ENCODE measurements at places on chromosomes 12 and 14.
A peak's percentile ranks its signal among the peaks of the same experiment; 100 is the strongest.

- no peak for DNase-seq
Measured at GRCh38 chr14:104521816-104522745, 57.5 kb upstream of the C14orf180 start.

- no peak for DNase-seq
Measured at GRCh38 chr14:96176811-96177211, 27.8 kb upstream of the BDKRB2 start.

GRCh38 chr14:78245238-78245637, 75.1 kb downstream of the NRXN3 start:
- no peak for DNase-seq

DNA sequence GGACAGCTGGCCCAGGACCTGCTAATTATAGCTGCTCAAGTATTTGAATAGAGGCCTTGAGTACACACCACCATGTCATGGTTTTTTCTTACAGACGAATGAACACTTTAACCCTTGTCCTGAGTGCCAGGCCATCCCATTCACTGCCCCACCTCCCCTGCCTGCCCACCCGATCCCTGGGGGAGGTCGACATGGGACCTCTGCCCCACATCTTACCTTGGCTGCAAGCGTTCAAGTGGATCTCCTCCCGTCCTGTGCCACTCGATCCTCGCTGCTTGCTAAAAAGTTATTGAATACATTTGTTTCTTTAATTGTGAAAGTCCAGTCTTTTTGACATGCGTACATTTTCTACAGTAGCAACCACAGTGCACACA, 10.3 kb downstream of the RTL1 start:
- DNase-seq: no peak

DNA sequence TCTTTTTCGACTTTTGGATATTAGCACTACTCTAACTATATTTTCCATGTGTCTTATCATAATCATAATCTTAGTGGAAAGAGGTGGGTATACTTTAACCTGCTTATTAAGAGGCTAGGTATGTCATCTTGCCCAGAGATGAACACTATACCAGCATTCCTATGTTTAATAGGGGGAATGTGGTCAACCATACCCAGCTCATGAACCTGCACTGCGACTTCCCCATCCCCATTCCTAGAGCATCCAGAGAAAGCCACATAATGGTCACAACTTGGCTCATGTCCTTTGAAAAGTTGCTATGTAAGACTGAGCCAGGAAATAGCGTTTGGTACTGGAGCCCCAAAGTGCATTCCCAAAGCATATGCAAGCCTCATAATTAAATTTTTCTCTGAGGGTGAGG, 55.2 kb downstream of the TMCC3 start:
- no peak for DNase-seq

DNA sequence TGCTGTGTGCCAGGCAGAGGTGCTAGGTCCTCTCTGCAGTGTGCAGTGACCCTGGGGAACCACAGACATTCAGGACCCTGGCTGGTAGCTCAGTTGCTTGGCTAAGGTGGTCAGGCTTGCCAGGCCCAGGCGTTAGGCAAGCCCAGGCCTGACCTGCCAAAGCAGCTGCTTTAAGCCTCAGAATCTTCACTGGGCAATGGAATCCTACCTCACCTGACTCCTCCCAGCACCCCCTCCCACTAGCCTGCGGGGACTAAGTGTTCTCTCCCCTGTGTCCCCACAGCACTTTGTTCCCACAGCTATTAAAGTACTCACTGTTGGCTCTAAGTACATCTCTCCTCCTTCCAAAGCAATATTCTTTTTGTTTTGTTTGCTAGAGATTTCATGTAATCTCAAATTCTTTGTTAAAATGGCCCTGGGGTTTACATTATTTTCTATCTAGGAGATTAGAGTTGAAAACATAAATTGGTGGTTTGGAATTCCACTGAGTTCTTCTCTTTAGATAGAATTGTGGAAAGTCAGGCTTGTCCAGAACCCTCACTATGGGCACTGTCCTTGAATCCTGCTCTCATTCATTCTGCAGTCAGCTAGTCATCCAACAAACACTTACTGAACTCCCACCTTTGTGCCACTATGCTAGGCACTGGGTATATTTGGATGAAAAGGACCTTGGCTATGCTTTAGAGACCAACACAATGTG, 44.4 kb downstream of the DGLUCY start:
- no peak for DNase-seq

DNA sequence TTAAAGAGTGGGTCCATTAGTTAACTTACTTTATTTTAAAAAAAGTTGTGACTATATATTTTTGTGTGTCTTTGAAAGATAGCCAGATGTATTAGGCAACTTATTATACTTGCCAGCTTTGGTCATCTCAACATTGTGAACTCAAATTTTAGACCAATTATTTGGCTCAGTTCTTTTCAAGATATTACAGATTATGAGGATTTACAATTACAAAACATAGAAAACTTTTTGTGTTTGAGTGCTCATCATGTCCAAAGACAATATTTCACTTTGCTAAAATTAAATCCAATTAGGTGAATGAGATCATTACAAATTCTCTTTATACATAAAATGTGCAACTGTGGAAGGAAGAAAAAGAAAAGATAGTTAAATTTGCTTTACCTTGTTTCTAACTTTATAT, 18.3 kb upstream of the PDE3A start:
- DNase-seq: no peak

DNA sequence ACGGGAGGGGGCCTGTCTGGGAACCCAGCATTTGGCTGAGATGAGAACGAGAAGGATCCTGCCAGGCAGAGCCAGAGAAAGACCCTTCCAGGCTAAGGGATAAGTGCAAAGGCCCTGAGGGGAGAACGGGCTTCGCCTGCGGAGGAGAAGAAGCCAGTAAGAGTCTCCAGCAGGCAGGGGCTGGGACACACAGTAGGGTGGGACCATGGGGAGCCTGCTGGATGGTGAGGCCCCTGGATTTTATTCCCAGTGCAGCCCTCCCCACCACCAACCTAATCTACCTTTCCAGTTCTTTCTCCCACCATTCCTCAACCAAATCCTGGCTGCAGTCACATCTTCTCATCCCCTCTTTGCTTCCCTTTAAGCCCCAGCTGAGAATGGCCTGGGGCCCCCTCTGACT, 12.6 kb downstream of the RAPGEF3 start:
- no peak for DNase-seq

- DNase-seq: no peak
Measured at GRCh38 chr14:77322250-77322902, 1.5 kb downstream of the GSTZ1 start.

DNA sequence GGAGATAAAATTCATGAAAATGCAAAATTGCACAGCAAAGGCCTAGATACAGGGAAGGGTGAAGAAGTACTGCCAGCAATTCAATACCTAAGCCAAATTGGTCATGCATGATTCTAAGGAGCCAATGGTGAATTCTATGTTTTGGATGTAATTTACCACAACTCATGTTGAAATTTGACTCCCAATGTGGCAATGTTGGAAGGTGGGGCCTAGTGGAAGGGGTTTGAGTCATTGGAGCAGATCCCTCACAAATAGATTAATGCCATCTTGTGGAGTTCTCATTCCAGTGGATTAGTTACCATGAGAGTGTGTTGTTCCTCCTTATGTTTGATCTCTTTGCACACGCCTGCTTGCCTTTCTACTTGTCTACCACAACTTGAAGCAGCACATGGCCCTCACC, 194.0 kb upstream of the ALG10 start:
- no peak for DNase-seq

DNA sequence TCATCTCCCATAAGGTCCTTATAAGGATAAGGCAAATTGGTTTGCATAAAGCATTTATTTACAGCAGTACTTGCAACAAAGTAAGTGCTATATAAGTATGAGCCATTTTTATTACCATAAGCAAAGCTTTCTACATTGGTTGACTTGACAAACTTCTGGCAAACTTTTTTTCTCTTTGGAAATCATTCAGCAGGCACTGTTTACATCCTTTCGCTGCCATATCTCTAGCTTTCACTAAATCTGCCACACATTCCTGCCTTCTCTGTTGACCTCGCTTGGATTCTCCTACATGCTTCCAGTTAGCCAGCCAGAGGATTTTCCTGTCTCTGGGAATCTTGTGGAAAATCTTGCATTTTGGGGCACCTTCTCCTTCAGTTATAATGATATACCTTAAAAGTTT, 21.8 kb upstream of the HDAC7 start:
- DNase-seq: no peak

DNA sequence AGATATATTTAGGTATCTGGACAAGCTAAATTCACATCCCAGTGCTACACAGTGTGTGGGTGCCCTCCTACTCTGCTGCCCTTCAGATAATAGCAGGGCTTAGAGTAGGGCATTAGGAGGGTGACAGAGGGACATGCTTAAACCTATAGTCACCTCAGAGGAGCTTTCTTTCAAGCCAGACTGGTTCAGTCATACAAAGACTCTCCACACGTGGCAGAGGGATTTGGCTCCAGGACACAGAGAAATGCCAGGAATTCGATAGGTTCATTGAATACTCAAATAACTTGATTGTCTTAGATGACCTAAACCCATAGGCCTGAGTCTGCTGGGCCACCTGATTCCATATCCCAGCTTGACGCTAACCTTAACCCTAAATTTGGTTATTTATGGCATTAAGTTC, 163.5 kb downstream of the TPH2 start:
- DNase-seq: no peak

DNA sequence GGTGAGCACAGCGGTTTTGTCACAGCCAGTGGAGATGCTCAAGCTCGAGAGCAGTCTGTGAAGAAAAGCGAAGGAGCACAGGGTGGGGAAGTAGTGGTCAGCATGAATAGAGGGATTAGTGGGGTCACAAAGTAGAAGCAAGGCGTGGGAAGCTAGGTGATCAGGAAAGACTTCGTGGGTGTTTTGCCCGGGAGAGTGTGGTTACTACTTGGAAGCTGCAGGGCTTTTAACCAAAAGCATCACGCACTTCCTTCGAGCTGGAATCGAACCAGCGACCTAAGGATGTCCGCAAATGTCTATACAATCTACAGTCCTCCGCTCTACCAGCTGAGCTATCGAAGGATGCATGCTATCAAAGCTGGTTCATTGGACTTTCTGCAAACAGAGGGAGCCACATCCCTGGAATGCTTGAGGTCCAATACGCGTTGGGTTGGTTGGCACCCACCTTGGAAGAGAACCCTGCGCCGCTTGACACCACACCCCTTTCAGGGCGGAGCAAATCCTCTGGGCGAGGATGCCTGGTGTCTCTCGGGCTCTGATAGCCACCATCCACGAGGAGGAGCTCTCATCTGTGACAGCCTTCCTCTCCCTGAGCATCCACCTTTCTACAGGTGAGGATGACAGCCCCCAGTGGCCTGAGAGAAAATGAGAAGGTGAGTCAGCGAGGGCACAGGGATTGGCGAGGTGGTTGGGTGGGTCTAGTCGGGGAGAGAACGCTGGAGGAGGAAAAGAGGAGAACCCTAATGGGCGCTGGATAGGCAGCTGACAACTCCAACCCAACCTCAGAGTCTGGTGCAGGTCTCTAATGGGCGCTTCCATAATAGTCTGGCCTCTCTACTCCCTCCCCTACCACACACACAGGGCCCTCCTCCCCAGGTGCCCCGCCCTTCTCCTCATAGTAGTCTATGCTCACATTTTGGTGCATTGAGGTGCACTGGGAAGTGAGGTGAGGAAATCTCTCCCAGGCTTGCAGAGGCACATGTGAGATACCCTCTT, 16.0 kb upstream of the OR6S1 start:
- DNase-seq: no peak

DNA sequence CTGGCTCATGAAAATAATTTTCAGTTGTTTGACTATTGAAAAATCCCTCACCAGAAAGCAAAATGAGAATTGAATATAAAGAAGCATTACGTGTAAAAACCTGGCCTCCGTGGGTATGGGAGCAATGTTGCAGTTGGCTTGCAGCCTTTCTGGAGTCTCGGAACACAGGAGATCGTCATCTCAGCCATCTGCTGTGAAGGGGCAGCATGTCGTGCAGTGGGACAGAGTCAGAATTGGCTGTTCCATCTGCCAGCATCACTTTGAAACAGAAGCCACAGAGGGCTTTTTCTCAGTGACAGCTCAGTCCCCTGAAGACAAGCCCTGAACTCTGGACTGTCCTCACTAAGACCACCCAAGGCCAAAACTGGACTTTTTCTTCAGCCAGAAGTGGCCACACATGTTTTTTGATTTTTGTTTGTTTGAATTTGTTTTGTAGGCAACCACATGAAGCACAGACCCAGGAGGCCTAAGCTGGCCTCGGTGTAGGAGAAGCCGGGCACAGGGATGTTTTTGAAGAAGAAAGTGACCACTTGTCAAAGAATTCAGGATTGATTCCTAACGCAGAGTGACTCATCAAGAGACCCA, 170.8 kb upstream of the DYRK2 start:
- no peak for DNase-seq

- DNase-seq: no peak
Measured at GRCh38 chr12:11967376-11968047, 103.2 kb upstream of the BCL2L14 start.

DNA sequence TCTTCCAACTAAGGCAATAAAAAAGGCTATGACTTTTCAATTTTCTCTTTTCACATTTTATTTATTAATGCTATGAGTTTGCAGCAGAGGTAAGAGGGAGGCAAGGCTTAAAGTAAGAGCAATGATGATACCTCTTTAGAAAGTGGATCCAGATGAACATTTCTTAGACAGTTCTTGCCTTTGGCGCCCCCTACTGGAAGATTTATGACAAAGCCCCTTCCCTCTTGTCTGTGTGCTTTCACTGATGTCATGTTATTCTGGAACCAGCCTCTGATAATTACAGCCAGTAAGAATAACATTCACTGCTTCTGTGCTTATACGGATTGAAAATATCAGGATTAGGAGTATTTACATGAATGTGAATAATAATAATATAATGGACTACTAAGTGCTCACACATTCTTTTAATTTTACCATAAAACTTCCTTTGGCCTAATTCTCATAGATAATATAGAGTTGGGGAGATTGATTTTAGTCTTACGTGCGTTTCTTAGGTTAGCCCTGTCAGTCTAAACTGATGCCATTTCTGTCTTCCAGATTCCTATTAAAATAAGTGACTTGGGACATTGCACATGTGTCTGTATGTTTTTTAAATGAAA, 1929.9 kb upstream of the SEL1L start:
- DNase-seq: peak; percentile 6

DNA sequence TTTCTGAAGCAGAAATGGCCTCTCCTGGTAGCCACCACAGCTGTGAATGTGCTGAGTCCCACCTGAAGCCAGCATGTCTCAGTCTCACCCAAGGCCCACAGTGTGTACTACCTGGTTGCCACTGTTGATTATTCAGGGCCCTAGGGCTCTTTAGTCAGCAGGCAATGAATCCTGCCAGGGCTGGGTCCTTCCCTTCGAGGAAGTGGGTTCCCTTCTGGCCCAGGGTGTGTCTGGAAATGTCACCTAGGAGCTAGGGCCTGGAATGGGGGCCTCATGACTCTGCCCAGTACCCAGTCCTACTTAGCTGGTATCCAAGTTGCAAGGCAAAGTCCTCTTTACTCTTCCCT, 207.4 kb downstream of the SYNE2 start:
- DNase-seq: no peak
